ENCODE measurements at places on chromosomes 2 and 18.

GRCh38 chr18:28718696-28719095 lies 541.8 kb upstream of the CDH2 start:
- no peak for DNase-seq

DNA sequence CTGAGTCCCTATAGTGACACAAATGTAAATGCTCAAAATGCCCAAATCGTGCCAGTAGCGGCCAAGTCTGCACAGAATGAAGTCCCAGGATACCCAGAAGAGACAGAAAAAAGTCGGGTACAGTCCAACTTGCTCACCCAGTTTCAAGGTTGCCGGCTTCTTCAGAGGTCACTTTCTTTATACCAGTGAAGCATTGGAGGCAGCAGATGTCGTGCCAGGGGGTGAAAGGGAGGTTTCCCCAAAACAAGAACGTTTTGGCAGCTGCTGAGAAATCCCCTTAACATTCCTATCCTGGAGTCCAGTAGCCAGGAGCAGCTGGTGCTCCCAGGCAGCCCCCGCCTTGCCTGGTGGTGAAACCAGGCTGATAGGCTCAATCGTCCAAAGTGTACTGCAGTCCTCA lies 58.1 kb upstream of the MCFD2 start:
- no peak for DNase-seq

DNA sequence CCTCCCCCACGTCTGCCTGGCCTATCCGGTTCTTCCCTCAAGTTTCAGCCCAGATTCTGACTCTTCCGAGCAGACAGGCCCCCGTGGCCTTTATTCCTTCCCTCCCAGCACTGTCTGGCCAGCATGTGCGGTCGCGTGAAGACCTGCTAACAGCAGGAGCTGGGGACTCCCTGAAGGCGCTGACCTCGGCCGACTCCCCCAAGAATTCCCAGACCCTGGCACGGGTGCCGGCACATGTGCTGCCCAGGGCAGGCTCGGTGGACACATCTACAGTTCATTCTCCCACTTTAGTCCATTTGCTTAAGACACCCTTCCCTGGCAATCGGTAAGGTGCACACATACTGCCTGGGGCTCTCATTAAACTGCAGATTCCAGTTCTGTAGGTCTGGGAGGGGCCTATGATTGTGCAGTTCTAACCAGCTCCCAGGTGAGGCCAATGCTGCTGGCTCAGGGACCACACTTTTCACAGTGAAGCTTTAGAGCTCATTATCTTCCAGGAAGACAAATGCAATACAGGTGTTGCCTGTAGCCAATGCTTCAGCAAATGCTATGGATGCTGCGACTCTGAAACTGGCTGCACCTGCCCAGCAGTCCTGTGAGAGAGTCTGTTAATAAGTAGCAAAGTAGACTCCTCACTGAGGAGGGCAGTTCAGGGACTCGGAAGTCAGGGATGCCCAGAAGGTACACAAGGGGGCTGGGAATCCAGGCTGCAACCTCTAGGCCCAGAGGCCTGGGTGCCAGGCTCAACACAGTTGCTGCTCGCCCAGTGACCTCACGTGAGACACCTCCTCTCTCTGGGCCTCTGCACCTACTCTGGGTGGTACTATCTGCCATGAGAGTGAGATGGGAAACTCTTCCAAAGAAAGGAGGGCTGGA lies 45.4 kb upstream of the TAF1B start:
- DNase-seq: no peak

DNA sequence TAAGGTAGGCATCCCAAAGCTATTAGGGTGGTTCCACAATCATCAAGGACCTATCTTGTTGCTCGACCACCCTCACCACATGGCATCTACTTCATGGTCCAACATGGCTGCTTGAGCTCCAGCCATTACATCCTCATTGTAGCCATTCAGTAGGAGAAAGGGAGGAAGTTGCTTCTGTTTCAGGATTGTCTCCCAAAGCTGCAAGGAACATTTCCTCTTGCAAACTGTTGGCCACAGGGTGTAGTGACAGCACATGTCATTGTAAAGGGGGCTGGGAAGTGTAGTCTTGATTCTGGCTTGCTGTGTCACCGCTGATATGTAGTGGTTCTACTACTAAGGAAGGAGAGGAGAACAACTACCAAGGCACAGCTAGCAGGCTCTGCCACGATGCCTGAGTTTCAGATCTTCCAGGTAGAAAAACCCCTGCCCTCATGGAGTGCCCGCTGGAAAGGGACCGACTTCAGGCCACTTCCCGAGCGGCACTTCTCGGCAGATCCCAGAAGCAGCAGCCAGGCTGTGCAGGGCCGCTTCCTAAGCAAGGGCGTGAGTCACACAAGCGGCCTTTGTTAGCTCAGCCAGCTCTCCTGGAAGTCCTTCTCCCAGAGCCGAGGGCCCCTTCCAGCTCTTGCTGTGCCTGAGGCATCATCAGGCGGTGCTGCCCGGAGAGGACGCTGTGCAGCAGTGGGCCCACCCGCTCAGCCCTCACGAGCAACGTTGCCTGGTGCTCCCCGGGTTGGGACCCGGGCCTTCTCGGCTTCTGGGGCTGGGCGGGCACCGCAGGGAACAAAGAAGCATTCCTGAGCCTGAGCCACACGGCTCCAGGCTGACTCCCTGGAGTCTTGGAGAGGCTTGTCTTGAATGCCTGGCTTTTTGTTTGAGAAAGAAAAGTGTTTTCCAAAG lies 58.2 kb downstream of the HS6ST1 start:
- DNase-seq: no peak

DNA sequence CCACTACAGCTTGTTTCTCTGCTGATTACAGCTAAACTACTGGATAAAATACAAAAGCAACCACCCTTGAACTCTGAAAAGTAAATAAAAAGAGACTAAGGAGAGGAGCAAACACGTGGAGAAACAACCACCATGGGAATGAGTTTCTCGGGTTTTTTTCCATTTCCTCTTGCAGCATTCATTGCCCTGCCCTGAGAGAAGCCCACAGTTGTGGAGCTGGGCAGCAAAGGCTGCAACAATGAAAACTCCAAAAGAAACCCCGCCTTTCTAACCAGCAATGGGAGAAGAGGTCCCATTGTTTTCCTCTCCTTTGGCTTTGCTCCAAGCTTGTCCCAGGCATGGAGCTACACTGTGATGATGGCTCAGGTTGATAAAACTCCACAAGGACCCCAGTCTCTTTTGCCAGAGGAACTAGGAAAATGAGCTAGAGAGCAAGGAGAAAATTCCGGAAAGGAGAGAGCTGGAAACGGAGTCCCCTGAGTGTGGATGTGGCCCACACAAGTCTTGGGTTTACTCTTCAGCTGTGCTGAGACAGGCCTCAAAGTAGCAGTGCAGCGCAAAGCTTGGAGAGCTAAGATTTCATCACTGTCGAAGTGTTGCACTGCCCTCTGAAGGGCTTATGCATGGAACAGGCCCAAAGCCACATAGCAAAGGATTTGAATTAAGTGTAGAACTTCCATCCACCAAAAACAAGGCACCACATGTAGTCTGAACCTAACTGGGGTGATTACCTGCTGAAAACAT lies 20.9 kb downstream of the NAPG start:
- DNase-seq: no peak

DNA sequence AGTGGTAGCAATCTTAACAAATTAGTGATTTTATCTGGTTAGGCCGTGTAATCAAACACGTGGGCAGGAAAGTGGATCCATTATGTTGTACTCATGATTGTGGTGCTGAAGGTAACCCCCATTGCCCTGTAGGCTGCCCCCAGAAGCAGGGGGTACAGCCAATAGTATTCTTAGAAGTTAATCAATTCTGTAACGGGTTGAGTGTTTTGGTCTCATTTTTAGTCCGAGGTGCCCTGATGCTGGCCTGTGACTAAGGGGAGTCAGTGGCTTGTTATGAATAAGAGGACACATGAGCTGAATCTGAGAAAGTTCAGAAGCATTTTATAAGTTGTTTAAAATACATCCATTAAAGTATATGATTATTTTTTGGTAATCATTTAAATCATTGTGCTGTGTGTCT lies 8.6 kb downstream of the EPAS1 start:
- no peak for DNase-seq

DNA sequence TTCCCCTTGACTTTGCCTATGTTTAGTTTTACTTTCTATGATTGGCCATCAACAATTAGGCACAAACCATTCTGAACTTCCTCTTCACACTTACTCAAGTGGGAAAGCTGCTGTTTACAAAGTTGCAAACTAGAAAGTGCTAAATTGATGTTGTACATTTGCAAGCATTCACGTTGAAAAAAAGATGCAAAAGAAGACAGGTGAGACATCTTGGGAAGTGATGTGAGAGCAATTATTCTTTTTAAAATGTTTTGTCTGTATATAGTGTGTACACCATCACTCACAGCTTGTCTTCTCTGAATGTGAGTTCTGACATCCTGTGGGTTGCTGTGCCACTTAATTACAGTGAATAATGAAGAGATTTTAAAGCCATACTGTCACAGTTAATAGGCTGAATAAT lies 874.1 kb upstream of the LRATD1 start:
- no peak for DNase-seq

- DNase-seq: no peak
These were observed 21.7 kb downstream of the ACSL3 start for GRCh38 chr2:222882484-222882928.

DNA sequence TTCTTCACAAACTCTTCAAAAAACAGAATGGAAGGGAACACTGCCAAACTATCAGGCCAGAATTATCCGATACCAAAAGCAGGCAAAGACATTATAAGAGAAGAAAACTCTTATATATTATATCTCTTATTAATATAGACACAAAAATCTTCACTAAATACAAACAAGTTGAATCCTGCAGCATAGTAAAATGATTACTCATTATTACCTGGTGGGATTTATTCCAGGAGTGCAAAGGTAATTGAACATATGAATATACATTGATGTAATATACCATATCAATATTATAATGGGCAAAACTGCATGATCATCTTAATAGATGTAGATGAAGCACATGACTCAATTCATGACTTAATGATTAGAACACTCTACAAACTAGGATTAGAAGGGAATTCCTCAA lies 25.1 kb downstream of the ABCB11 start:
- no peak for DNase-seq

- DNase-seq: no peak
These were observed 104.4 kb downstream of the AFF3 start for GRCh38 chr2:100038011-100038410.

GRCh38 chr2:17228461-17228860 lies 289.8 kb downstream of the RAD51AP2 start:
- no peak for DNase-seq

- DNase-seq: no peak
These were observed 3.4 kb downstream of the CFAP65 start for GRCh38 chr2:219037783-219038499.

DNA sequence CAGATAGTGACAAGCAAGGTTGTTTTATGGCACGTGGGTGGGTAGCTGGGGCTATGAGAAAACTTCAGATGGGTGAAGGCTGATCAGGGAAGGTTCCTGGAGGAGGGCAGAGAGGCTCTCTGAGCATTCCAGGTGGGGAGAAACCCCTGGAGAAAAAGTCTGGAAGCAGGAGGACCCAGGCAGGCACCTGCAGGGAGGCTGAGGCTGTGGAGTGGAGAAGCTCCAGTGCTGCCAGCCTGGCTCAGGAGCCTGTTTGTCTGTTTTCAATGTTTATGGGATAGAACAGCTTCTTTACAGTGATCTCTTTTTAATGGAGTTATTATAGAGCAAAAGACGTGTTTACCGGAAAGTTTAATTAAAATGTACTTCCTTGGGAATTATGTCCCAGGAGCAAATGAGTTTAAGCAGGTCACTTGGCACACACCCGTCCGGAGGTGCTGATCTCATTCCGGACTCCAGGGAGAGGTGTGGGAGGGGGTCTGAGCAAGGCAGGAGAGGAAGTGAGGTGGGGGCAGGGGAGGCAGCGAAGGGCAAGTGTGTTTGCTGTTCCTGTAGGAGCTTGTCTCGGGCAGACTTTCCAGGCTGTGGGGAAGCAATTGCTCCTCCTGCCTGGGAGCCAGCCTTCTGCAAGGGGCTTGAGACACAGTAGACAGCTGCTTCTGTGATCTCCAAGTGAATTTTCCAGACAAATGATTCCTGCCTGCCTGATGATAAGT lies 239.5 kb downstream of the MYCN start:
- DNase-seq: no peak

DNA sequence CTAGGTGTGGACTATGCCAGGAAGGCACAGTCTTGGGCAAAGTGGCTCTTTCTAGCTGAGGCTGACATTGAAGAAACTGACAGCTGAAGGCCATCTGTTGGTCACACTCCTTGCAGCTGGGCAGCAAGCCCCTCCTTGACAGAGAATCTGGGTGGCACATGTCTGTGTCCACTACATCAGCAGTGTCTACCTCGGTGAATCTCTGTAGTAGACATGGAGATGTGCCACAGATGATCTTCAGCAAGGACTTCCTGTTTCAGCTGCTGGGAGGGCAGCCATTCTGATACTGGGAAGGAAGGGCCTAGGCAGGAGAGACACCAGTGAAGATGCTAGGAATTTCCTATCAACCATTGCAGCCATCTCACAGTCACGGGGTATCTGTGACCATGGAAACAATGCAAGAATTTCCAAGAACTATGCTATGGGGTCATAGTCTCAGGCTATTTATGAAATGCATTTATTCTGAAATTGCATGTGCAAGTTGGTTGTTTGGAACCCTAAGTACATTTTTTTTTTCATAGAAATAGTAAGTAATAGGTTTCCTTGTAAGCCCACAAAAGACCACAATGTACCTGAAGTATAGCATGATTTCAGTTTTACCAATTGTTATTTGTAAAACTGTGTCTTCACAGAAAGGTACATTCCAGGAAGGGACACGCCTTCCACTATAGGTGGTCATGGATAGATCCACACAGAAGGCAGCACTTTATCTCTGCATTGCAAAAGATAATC lies 63.8 kb upstream of the DARS1 start:
- DNase-seq: peak; percentile 30

DNA sequence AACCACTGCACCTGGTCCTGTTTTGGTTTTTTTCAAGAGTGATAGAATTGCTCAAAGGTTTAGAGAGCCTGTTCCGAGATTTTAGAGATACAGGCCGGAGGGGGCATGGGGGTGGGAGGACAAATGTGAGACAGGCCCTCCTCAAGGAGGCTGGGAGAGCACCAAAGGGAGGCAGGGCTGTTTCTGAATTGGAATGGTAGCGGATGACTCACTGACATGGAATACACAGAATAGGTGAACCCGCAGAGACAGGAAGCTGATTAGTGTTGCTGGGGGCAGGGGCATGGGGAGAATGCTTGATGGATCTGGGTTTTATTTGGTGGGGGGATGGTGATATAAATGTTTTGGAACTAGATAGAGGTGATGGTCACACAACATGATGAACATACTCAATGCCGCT lies 111.0 kb upstream of the MGAT5 start:
- DNase-seq: no peak

DNA sequence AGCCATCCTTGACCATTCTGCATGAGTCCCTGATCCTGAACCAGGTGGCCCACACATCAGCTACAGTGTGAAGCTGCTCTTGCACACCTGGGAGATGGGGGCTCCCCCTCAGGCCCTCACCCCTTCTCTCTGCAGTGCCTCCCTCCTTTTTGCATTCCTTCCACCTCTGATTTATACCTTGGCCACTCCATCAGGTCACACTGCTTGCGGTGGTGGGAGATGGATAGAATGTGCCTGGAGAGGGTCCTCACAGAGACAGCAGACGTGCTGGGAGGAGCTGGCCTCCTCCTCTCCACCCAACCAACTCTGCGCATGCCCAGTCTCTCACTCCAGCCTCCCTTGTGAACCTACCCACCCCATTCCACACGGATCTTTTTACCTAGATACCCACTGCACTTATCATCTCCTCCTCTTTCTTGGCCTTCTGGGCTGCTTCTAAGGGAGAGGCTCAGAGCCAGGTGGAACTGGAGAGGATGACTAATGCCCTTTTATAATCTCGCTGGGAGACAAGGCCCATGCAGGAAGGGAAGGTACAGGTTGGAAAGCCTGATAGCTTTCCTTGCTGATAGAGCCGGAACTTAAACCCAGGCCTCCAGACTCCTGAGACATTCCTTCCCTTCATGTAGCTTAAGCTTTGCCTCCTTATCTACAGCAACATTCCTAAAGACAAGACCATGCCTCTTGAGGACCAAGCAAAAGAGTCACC lies 205.1 kb downstream of the ZBTB7C start:
- no peak for DNase-seq

Measured in stimulated activated naive CD8-positive, alpha-beta T cell treated with anti-CD3 and anti-CD28 coated beads, Interleukin-15, amount 100 ng/mL, for 72 hours (primary cell).